ENCODE measurements at places on chromosomes 11 and 22. TPM values are rescaled to one million over a fixed set of nuclear protein-coding genes. Genes with fewer than 3 reads are reported as not detected.
A peak's percentile ranks its signal among the peaks of the same experiment; 100 is the strongest.

DNA sequence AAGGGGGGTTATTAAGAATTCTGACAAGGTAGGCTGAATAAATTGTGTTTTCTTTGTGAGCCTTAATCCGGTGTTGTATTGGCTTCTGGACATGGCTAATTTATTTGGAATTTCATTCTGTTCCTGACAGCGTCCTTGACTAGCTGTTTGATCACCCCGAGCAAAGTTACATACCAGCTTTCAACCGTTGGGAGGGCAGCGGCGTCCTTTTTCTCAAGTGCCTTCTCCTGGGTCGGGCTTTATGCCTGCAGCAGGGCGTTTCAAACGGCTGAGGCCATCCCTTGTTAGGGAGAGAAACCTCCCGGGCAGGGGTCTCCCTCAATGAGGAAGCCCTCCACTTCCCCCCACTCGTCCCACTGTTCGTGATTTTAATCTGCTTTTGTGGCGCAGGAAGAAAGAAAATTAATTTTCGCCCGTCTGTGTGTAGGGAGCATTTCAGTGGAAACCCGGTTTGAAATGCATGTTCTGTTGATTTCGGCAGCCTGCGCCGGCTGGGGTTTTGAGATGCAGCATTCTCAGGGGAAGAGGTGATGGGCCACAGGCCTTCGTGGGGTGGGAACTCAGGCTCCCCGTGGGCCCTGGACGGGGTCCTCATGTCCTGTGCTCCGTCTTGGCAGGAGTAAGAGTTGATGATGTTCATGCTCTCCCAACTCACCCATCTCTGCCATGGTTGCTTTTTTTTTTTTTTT is 2.9 kb upstream of the SMIM38 start:
- no peak for DNase-seq

- no peak for DNase-seq
These were observed 24.9 kb downstream of the DHCR7 start for GRCh38 chr11:71423181-71423790.

The LINC01488 gene
- polyA plus RNA-seq = not detected

DNA sequence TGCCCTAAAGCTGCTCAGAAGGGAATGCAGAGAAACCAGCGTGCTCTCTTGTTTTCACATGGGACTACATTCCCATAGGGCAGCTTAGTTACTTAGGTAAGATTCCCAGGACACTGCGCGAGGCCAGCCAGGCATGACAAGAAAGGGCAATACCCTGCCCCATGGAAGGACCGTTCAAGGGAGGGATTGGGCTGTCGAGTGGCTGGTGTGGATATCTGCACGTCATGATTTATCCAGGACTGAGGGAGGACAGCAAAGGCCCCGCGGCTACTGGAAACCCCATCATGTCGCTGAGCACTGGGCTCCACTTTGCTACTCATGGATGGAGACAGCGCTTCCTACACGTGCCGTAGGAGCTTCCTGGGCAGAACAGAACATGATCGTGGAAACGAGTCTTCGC is 169.4 kb downstream of the OPCML start:
- DNase-seq = no peak

- DNase-seq = no peak
These were observed 46.3 kb upstream of the PSMA1 start for GRCh38 chr11:14566331-14567063.

The LDHAL6A gene
- 13.0 TPM for polyA plus RNA-seq

- no peak for DNase-seq
These were observed 10.5 kb upstream of the RPS19BP1 start for GRCh38 chr22:39543095-39543494.

GRCh38 chr11:33909150-33909549 is 17.3 kb upstream of the LMO2 start:
- no peak for DNase-seq

DNA sequence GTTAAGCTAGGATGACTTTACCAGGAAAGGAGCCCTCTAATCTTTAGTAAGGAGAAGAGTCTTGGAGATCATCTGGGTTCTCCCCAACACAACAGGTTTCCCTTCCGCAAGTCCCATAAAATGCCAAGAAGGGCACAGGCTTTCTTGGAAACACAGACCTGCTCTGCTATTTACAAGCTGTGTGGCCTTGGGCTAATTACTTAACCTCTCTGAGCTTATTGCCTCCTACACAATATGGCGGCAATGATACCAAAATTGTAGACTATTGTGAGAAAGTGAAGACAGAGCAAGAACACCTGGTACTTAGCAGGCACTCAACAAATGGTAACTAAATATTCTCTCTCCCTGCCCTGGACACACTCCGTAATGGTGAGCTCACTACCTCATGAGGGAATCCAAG is 49.1 kb downstream of the DSCAML1 start:
- no peak for DNase-seq

DNA sequence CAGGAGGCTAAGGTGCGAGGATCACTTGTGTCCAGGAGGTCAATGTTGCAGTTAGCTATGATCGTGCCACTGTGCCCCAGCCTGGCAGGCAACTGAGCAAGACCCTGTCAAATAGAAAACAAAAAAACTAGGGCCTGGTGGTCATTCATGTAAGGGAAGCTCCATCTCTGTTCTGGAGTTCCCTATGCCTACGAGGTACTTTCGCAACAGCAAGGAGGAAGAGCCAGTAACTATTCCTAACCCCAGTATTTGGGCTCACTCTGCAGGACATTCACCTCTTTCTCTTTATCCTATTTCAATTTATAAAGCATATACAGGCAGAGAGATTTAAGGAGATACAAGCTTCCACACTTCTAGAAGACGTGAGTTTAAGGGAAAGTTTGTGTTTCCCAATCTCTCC is 46.6 kb downstream of the RDX start:
- DNase-seq = no peak

The PRODH gene
- polyA plus RNA-seq = 3.2 TPM

The ADAMTS15 gene
- 5.7 TPM for polyA plus RNA-seq

DNA sequence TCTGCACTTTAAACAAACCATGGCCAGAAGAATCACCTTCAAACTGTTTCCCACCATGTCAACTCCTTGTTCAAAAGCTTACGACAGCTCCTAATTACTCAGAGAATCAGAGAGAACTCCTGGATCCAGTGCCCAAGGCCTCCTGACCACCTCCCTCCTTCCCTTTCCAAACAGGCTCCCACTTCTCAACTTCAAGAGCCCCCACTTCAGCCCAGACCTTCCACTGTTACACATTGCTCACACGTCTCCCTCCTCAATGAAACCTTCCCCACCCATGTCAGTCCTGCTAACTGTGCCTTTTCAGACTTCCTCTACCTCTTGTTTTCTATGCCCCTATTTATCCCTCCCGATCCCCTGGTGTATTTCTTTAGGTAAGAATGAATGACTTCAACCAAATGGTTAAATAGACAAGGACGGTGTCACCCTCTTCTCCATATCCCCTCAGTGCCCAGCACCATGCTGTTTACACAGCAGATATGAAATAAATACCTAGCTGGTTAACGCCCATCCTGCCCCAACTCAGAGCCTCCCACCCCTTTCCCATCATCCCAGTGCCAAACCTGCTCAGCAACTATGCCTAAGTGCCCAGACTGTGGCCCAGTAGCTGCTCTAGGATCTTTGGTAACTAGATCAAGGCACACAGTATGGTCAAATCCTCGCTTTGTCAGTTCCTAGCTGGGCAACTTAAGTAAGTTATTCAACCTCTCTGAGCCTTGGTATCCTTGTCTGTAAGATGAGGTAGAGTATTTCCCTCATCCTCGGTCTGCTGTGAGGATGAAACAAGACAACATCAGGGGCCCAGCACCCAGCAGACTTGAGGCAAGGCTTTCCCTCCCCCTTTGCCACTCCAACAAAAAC is 36.8 kb downstream of the PLEKHA7 start:
- no peak for DNase-seq

DNA sequence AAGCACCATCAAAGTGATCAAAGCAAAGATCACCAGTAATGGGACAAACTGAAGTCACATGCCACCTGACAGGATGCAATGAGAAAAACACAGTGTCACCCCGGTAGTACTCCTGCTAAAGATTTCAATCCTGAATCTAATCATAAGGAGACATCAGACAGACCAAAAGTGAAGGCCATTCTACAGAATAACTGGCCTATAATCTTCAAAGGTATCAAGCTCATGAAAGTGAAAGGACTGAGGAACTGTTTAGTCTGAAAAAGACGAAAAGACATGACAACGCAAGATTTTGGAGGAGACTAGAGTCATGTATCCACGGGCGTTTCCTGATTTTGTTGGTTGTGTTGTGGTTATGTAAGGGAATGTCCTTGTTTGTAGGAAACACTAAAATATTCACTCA is 42.4 kb upstream of the TSKU start:
- DNase-seq = no peak

DNA sequence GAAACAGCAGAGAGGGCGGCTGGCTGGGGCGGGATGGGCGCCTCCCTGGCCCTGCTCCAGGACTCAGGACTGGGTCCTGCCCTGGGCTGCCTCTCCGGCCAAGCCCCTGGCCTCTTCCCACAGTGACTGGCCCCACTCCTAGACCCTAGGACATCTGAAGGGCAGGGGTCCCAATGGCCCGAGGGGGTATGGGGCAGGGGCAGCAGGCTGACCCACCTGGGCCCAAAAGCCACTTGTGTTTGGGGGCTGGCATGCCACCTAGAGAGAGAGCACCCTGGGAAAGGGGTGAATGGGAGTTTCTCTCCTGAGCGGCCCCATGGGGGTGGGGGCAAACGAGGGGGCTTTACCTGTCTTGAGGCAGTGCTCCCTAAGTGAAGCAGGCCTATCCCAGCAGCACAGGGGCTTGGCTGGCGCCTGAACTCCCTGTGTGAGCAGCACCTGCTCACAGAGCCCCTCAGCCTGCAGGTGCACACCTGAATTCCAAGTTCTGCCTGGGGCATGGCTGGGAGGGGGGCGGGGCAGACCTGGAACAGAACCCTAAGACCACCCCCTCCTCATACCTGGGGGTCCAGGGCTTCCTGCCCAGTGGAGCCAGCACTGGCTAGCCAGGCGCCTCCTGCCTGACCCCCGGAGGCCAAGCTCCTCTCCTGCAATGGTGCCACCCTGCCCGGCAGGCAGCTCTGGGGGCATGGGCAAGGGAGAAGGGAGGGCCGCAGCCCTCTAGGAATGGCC is 16.9 kb downstream of the DUSP8 start:
- no peak for DNase-seq

- peak; percentile 45 for DNase-seq
These were observed 2.2 kb downstream of the TNNT3 start for GRCh38 chr11:1921574-1922141.

GRCh38 chr22:25007444-25008106 is 55.1 kb downstream of the KIAA1671 start:
- no peak for DNase-seq

GRCh38 chr11:64844330-64845128 is at the start of gene CDC42BPG:
Gene CDC42BPG, minus strand, starts transcription at chr11:64844653. Its CDS starts 84 bp downstream, at chr11:64844569.
- peak; percentile 77 for DNase-seq

The MS4A15 gene
- 0.82 TPM for polyA plus RNA-seq

DNA sequence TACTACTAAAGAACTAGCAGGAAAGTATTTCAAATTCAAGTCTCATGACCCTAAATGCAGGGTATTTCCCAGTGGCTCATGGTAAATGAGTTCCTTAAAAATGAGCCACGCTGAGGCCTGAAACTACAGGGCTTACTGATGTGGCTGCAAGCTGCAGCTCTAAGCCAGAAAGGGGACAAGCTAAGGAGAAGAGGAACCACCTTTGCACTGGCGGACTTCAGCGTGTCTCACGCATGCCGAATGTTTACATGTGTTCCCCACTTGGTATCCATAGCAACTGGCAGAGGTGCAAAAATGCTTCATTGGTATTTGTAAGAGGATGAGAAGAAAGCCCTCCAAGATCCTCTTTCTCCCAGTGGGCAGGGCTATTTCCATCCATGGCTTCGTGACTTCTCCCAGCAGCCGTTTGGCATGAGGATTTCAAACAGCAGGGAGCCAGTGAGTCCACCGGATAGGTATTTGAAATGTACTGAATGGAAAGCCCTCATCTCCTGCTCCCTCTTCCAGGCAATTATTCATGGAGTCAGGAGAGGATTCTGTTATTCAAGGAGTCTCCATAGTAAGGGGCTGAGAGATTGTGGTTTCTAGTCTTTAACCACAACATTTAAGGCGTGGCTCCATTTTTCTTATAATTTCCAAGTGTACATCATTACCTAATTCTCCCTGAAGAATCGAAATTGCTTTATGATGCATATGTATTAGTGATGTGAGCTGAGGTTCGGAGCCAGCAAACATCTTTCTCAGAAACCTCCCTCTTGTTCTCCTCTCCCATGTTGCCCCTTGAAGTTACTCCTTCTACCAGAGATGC is 55.3 kb upstream of the CD44 start:
- DNase-seq = peak; percentile 26

The SAA4 gene
- polyA plus RNA-seq = 0.84 TPM

The OR52E8 gene
- polyA plus RNA-seq = not detected

The SVIP gene
- polyA plus RNA-seq = 80.1 TPM

The LRRN4CL gene
- polyA plus RNA-seq = 5.0 TPM

- DNase-seq = no peak
These were observed 13.9 kb downstream of the CD82 start for GRCh38 chr11:44579302-44579761.

- no peak for DNase-seq
These were observed 1517.0 kb downstream of the TBC1D22A start for GRCh38 chr22:48279461-48279756.

- no peak for DNase-seq
These were observed 85.7 kb downstream of the SNX19 start for GRCh38 chr11:130830566-130830965.

- DNase-seq = no peak
These were observed 28.3 kb upstream of the CCDC134 start for GRCh38 chr22:41772198-41772597.

- DNase-seq = no peak
These were observed 45.4 kb upstream of the WEE1 start for GRCh38 chr11:9528136-9528501.

Data from testis (tissue), 5 donors.